ENCODE measurements at places on chromosomes 5 and 9.

GRCh38 chr5:114660791-114661190 lies 298.9 kb downstream of the KCNN2 start:
- no peaks in the 10 kb centered on the region for H3K4me1 ChIP-seq
- no peaks in the 10 kb centered on the region for H3K27me3 ChIP-seq
- H3K36me3 ChIP-seq: no peaks in the 10 kb centered on the region
- no peak overlapping the region for H3K27ac ChIP-seq

- no peak overlapping the region for H3K4me3 ChIP-seq
- peaks cover 3% of the 10 kb centered on the region for H3K4me1 ChIP-seq
- no peak overlapping the region for H3K27ac ChIP-seq
- no peaks in the 10 kb centered on the region for H3K27me3 ChIP-seq
- no peak for DNase-seq
Observed at GRCh38 chr5:141816598-141817399, 61.4 kb downstream of the PCDH1 start.

DNA sequence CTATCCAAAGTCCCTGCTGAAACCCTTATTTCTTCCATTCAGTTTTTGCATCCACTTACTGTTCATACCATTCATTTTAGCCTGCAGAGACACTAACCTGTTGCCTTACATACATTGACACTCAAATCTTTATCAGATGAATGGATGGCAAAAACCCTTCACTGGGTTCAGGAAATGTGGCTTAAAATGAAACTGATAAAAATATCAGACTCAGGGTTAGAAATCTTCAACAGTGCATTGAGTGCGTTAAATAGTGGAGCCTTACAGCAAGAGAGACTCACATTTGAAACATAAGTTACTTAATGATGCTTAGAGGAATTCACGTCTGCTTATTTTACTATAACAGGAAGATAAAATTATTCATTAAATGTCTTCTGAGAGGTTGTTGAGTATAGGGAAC lies 28.0 kb upstream of the BNC2 start:
- no peak overlapping the region for H3K27ac ChIP-seq
- DNase-seq: no peak
- H3K36me3 ChIP-seq: no peaks in the 10 kb centered on the region

DNA sequence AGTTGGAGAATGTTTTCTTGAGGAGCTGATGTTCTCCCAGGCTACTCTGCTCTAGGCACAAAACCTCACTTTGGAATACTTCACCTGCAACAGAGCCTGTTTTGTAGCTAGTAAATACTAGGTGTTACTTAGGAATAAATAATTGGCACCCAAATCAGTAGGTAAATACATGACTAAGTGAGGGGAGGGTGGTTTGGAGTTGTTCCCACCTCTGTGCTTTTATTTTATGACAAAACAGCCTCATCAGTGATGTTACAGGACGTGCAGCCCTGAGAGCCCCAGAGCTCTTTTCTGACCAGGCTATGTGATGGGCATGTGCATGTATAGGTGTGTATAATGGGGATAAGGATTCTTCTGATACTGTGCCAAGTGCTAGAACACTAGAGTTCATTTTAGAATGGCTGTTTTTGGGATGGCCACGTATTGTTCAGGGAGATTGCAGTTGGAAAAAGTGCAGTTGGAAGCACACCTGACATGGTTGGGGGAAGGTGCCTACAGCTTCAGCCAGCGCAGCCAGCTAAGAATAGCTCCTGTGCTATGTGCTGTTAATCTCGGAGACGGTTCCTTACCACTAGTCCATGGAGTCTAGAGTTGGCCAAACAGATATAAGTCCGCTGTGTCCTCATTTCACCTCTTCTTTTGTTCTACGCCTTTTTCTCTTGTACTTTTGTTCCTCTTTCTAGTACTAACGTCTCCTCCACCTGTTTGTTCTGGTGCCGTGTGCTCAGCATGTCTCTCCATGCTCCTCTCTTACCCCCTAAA lies 284.7 kb downstream of the FANCC start:
- peaks cover 50% of the 10 kb centered on the region for H3K4me1 ChIP-seq
- peaks cover 48% of the 10 kb centered on the region for H3K36me3 ChIP-seq
- H3K27me3 ChIP-seq: no peaks in the 10 kb centered on the region
- no peak for DNase-seq

- no peak overlapping the region for H3K27ac ChIP-seq
- no peaks in the 10 kb centered on the region for H3K27me3 ChIP-seq
- H3K4me3 ChIP-seq: no peak overlapping the region
- no peaks in the 10 kb centered on the region for H3K36me3 ChIP-seq
- DNase-seq: no peak
- no peaks in the 10 kb centered on the region for H3K4me1 ChIP-seq
Observed at GRCh38 chr5:122319897-122320296, 7.9 kb downstream of the SNCAIP start.

- no peaks in the 10 kb centered on the region for H3K36me3 ChIP-seq
- H3K27me3 ChIP-seq: no peaks in the 10 kb centered on the region
- no peak overlapping the region for H3K4me3 ChIP-seq
- DNase-seq: no peak
Observed at GRCh38 chr9:68981789-68982188, 32.1 kb downstream of the PRKACG start.

DNA sequence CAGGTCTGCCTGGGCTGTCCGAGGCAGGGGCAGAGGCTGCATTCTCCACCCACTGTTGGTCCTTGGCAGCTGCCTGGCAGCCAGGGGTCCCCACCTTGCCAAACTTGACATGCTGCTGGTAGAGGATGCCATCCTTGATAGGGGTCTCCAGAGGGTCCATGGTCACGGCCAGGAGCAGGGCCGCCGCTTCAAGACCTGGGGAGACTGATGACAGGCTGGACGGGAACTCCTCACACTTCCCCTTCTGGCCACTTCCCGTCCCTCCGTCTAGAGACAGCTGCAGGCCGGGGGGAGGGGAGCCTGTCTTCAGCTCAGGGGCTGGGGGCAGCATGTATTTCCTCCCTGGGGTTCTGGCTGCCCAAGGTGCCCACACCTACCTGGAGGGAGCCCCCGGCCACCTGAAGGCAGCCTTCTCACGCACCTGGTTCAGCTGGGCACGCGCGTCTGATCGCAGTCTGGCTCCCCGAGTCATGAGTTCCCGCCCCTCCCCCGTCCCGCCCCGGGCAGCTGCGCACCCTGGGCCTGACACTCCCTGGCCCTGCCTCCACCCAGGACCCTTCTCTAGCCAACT lies at the start of gene DOK3:
TSS of gene DOK3 (minus strand) at position 446 of the 571 bp plus-strand sequence. CDS start at position 160, 286 bp downstream.
- H3K27me3 ChIP-seq: no peaks in the 10 kb centered on the region
- no peak within 1 kb of the TSS for H3K27ac ChIP-seq
- H3K4me3 ChIP-seq: no peak within 1 kb of the TSS
- DNase-seq: no peak
- no peaks in the 10 kb centered on the region for H3K4me1 ChIP-seq
- no peaks in the 10 kb centered on the region for H3K36me3 ChIP-seq

DNA sequence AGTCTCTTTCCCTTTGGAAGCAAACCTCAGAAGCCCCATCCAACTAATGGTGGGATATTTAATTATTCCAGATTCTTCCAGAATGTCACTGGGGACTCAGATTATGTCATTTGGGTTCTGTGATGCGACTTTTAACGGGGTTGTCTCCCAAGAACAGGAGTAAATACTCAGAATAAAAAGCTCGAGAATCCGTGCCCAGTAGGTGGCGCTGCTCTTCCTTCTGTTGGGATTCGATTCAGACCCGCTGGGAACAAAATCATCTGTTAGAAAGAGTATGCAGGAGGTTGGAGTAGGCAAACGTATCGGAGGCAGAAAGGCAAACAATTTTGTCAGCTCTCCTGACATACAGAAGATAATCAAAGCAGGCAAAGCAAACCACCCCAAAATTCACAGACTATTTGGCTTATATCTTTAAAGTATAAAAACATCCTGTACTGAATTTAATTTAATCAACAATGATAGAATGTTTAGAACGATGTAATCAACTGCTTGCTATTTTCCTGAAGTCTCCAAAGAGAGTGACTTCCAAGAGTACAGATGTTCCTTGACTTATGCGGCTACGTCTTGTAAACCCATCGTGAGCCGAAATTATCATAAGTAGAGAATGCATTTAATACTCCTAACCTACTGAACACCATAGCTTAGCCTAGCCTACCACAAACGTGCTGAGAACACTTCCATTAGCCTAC lies 169.8 kb upstream of the RAI14 start:
- peak overlapping the region; percentile 31 for H3K27ac ChIP-seq
- H3K4me3 ChIP-seq: no peak overlapping the region
- no peaks in the 10 kb centered on the region for H3K36me3 ChIP-seq
- no peaks in the 10 kb centered on the region for H3K27me3 ChIP-seq

GRCh38 chr9:18614116-18614515 lies 140.2 kb downstream of the ADAMTSL1 start:
- no peaks in the 10 kb centered on the region for H3K27me3 ChIP-seq
- no peak overlapping the region for H3K27ac ChIP-seq
- peaks cover 16% of the 10 kb centered on the region for H3K36me3 ChIP-seq
- H3K4me1 ChIP-seq: peaks cover 5% of the 10 kb centered on the region
- no peak for DNase-seq
- no peak overlapping the region for H3K4me3 ChIP-seq

DNA sequence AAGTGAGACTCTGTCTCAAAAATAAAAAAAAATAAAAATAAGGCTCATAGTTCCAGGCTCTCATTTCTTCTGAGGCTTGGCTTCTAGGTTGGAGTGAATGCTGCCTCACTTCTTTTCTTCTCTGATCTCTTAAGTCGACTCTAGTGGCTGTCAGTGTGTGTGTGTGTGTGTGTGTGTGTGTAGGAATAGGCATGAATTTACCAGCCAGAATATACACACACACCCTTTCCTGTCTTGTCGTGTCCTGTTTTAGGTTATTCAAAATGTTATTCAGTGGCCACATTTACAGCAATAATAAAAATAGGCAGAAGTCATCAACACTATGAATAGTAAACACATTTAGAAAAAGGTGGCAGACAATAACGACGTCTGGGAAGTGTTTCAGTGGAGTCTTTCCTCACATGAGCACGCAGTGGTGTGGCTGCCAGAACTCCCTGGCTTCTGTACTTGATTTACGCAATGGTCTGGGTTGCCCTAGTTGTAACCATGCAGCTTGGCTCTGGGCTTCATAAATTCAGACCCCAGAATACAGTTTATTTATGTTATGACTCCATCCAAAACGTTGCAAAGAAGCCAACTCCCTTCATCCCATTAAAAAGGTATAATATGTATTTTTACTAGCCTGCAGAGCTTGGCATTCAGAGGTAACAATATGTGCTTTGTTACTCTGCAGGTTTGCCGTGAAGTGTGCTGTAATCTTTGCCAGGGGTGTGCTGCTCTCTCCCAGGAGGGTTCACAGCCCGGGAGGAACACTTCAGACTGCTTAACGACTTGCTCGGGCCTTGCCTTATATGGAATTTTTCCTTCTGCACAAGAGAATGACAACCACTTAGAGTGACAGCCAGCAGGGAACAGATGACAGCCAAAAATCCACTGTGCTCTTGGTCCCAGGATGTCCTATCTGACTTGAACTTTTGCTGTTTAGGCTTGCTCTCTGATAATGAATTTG lies 34.4 kb upstream of the PALM2AKAP2 start:
- DNase-seq: peak; percentile 85
- no peak overlapping the region for H3K4me3 ChIP-seq
- peaks cover 12% of the 10 kb centered on the region for H3K4me1 ChIP-seq
- no peaks in the 10 kb centered on the region for H3K36me3 ChIP-seq

DNA sequence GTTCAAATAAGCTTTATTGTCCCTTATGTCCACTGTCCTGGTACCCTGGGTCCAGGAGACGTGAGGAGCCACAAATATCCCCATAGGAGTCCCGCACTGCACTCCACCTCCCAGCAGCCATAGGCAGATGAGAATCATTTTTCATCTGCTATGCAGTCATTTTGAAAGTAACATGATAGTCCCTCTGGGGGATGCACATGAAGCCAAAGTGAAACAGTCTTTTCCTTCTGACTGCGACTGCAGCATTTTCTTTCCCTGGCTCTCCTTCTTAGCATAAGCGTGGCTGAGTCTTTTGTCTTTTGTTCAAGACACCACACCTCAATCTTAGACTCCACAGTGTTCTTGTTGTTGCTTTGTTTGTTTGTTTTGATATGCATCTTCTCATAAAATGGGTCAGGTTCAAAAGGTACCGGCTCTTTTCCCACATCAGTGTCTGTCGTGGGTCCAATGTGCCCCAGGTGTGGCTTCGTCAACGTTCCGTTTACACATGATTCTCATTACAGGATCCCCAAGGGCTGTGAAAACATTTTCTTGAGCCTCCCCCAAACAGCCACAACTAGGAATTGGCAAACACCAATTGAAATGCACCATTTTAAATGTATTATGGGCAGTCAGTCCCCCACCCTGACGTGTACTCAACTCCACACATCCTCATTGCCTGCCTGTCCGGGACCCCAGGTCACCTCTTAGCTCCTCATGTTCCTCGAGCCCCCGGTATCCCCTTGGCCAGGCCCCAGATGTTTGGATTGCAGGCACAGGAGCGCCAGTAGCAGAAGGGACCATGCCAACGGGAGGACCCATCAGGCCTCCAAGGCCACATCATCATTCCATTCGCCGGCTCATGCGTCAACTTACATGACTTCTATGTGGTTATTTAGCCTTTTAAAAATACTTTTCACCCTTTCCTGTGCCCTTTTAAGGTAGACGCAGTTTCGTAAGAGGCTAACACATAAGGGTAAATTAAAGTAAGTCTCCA lies 237.8 kb upstream of the DAPK1 start:
- no peaks in the 10 kb centered on the region for H3K36me3 ChIP-seq
- no peak overlapping the region for H3K27ac ChIP-seq
- H3K27me3 ChIP-seq: no peaks in the 10 kb centered on the region
- no peak overlapping the region for H3K4me3 ChIP-seq
- peaks cover 24% of the 10 kb centered on the region for H3K4me1 ChIP-seq

DNA sequence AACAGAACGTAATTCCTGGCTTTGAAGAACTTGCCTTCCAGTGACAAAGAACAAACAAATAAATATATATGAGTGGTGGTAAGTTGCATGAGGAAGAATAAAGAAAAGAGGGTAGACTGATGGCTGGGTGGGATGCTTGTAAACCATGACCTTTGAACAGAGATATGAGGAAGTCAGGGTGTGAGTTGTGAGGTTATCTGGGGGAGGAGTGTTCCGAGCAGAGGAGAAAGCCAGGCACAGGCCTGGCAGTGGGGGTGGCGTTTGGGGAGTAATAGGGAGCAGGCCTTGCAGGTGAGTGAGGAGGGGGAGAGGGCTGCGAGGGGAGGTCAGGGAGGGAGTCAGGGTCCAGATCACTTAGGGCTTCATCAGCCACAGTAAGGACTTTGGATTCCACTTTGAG lies 213.4 kb downstream of the PTTG1 start:
- H3K36me3 ChIP-seq: no peaks in the 10 kb centered on the region
- no peak overlapping the region for H3K4me3 ChIP-seq
- no peak overlapping the region for H3K27ac ChIP-seq
- no peaks in the 10 kb centered on the region for H3K27me3 ChIP-seq

- H3K36me3 ChIP-seq: no peaks in the 10 kb centered on the region
- peaks cover 11% of the 10 kb centered on the region for H3K4me1 ChIP-seq
- H3K27ac ChIP-seq: no peak overlapping the region
- H3K27me3 ChIP-seq: peaks cover 47% of the 10 kb centered on the region
Observed at GRCh38 chr9:130262061-130262745, 3.4 kb upstream of the HMCN2 start.

GRCh38 chr5:33892620-33893137 lies 889 bp upstream of the ADAMTS12 start:
- DNase-seq: peak; percentile 93
- no peaks in the 10 kb centered on the region for H3K27me3 ChIP-seq
- H3K4me3 ChIP-seq: peak overlapping the region; percentile 83
- H3K36me3 ChIP-seq: no peaks in the 10 kb centered on the region
